ENCODE measurements at places on chromosomes 3 and 15.

DNA sequence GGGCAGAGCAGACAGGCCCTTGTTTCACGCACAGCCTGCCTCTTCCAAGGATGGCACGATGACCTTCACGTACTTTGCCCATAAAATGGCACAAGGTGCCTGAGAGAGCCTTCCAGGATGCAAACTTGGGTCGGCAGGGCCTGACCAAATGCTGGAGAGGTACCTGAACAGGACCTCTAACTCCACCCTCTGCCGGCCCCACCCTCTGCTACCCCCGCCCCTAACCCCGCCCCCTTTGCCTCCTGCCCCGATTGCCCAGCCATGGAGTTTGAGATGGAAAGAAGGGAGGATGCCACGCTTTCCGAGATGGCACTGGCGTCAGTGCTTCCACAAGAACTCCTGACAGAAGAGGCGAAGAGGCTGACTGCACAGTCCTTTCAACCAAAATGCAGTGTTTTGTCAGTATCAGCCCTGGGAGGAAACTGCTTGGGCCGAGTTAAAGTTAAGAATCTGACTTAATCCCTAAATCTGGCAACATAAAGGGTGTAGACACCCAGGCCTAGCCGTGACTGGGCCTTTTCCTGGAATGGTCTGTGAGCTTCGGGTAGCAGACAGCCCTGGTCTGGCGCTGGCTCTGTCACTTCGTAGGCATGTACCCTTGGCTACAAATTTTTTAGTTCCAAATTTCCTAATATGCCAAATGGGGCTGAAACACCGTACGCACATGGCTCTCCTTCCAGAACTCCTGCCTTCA is 230.3 kb upstream of the RGMA start:
- DNase-seq, result peak; percentile 25

- DNase-seq, result no peak
Observed at GRCh38 chr15:50687302-50687902, 805 bp upstream of the TRPM7 start.

GRCh38 chr3:94082391-94082937 is 19.6 kb downstream of the NSUN3 start:
- no peak for DNase-seq

DNA sequence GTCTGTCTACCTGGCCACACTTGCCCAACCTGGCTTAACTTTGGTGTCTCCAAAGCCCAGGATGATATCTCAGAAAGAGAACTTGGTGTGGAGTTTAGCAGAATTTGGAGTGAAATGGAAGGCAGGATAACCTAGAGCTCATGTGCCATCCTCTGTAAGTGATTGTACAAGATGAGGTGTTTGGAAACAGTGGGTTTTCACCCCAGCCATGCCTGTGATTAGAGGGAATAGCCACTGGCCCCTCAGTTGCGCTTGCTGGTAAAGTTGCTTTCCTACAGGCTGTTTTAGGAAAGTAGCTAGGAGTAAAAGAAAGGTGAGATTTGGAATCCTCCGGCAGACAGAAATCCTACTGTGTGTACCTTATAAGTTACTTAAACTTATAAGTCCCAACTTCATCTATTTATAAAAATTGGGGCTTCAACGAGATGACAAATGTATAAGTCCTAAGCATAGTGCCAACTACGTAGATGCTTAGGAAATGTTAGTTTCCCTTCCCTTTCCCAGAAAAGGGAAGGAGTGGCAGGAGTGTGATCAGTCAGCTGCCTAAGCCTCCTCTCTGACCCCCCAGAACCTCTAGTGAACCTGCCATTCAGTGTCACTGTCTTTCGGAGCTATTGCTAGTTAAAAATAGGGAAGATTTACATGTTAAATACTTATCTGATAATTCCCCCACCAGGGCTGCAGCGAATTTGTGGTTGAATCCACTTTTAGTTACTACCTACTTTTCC is 13.4 kb upstream of the BMF start:
- DNase-seq, result no peak
